ENCODE measurements at places on chromosomes 3 and 15.

- no peak for DNase-seq
These were observed 314 bp upstream of the TMED3 start for GRCh38 chr15:79310612-79310984.

GRCh38 chr3:17089314-17089700 is 204.6 kb downstream of the PLCL2 start:
- DNase-seq, result no peak

DNA sequence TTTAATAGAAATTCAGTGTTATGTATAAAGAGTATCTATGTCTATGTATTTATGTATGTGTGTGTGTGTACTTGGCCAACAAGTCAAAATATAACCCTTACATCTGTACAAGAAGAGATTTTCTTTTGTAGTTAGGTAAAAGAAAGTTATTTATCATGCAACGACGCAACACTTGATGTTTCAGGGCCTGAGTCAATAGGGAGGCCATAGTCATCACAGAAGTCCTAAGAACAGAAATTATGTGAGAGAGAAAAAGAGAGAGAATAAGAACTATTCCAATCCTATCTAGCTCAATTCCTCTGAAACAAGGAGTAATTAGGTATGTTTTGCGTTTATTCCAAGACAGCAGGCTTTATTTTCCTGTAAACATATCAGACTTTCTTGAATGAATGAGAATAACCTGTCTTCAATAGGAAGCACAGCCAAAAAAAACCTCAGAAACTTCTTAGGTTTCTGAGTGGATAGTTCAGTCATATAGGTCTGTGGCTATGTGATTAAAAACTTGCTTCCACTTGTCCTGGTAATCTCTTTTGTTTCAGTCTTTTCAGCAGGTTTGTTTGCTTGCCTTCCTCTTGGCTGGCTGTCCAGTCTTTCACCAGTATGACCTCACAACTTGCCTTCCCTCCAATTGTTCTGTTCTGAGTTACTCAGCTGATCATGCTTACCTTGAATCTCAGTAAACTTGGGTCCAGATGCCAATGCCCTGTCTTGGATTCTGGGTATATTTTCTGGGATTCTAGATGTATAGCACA is 382.4 kb upstream of the GBE1 start:
- no peak for DNase-seq

GRCh38 chr15:83899670-83900069 is 245.7 kb downstream of the ADAMTSL3 start:
- DNase-seq, result no peak

DNA sequence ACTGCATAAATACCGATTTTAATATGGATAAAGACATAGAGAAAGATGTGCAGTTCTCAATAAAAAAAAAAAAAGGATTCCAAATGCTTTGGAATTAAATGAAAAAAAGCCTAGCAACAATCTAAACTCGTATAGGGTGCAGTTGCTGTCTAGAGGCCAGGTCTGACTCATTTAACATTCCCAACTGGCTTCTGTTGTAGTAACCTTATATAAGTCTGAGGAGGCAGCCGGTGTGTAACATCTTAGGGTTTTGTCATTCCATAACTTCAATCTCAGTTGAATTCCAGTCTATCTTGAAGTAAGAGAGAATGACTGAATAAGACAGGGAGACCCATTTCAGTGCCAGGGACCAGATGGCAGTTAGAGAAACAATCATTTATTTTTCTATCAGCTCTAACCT is 6.5 kb downstream of the PDCD10 start:
- DNase-seq, result no peak

- DNase-seq, result no peak
These were observed 17.9 kb downstream of the FRMD5 start for GRCh38 chr15:44177139-44177538.

- no peak for DNase-seq
These were observed 199.4 kb upstream of the CADM2 start for GRCh38 chr3:84759361-84759760.

GRCh38 chr15:73004462-73004861 is 47.8 kb upstream of the NEO1 start:
- no peak for DNase-seq

DNA sequence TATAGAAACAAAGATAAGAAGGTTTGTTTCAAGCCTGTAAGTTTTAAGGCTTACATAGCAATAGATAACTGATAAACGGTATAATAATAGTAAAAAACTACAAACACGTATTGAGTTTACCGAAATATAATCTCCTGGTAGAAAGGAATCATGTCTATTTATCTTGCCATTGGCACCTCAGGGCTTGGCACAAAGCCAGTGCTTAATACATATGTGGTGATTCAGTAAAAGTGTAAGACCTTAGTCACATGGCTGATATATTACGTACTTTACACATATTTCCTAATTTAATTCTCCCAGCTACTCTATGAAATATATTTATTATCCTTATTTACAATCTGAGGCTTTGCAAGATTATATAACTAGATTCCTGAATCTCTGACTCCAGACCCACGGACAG is 32.0 kb upstream of the SLCO3A1 start:
- no peak for DNase-seq

DNA sequence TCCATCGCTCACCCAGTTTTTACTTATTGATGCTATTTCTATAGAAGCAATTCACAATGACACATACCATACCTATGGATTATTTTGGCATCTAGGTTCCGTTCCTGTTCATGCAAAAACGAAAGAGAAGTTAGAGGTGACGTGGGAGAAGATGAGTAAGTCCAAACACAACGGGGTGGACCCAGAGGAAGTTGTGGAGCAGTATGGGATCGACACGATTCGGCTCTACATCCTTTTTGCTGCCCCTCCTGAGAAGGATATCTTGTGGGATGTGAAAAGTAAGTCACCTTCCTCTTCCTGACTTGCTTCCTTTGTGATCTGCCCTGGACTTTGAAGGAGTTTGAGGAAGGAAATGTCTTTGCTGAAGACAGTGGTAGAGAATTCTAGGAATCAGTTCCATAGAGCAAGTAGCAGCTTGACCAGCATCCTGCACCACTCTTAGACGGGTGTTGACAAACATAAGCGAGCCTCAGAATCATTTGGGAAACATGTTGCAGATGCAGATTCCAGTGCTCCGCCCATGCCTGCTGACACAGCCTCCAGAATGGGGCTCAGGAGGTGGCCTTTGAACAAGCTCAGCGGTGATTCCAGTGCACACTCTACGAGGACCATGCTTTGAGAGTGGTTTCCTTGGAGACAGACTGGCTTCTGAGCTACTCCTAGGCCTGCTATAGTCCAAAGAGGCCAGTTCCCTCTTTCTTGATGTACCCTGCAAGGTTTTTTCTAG is 78.4 kb upstream of the LIMD1 start:
- DNase-seq, result no peak

DNA sequence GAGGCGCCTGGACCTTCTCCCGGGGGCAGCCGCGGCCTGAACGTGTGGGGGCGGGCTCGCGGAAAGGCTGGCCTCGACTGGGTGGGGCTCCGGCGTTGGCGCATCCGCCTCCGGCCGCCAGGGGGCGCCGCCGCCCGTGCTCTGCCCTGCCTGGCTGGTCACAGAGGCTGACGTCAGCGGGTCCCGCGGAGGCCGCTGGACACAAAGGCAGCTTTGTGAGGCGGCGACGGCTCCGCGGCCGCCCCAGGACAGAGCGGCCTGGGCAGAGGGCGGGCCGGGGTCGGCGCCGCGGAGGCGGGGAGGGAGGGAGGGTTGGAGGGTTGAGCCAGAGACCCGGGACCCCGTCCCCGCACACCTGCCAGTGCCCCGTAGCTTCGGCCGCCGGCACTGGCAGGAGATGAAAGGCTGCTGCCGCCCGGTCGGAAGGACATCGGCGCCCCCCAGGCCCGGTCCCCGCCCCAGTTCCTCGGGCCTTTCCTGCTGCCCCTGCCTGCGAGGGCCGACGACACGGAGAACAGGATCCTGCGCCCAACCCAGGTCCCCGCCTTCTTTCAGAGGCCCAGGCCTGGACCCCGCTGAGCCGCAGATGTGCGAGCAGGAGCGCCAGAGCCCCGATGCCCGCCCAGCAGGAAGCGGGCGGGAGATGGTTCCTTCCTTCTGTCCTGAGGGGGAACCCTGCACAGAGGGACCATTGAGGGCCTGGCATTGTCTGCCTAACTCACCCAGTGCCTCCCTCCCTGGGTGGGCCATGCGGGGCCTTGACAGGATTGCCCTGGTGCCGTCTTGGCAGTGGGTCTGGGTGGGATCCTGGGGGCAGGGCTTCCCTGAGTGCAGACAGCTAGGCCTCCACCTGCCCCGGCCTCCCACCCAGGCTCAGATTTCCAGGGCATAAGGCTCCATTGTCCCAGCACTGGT is 8.7 kb upstream of the SEMA3B start:
- no peak for DNase-seq

- no peak for DNase-seq
These were observed 24.8 kb downstream of the SERP1 start for GRCh38 chr3:150521463-150521862.

DNA sequence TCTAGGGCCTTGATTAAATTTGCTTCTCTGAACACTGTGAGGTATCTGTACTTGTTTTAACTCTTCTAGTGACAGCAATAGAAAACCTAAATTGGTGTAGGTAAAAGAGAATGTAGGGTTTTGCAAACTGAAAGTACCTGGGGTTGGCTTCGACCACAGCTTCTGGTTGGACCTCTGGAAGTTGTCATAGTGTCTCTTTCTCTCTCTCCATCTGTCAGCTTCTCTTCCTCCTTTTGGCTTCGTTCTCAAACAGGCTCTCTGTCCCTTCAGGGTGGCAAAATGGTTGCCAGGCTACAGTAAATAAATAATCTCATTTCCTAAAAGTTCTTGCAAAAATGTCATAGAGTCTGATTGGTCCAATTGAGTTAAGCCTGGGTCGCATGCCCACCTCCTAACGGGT is 149.3 kb upstream of the CTDSPL start:
- no peak for DNase-seq

GRCh38 chr3:176969066-176969465 is 228.2 kb downstream of the TBL1XR1 start:
- no peak for DNase-seq

GRCh38 chr3:12194669-12195161 is 36.0 kb upstream of the TIMP4 start:
- DNase-seq, result no peak

GRCh38 chr3:65412588-65412987 is 626.1 kb downstream of the MAGI1 start:
- no peak for DNase-seq

- DNase-seq, result no peak
These were observed 36.1 kb downstream of the USP3 start for GRCh38 chr15:63540449-63540848.

- DNase-seq, result peak; percentile 45
These were observed 602.6 kb downstream of the PYDC2 start for GRCh38 chr3:192063570-192063969.

DNA sequence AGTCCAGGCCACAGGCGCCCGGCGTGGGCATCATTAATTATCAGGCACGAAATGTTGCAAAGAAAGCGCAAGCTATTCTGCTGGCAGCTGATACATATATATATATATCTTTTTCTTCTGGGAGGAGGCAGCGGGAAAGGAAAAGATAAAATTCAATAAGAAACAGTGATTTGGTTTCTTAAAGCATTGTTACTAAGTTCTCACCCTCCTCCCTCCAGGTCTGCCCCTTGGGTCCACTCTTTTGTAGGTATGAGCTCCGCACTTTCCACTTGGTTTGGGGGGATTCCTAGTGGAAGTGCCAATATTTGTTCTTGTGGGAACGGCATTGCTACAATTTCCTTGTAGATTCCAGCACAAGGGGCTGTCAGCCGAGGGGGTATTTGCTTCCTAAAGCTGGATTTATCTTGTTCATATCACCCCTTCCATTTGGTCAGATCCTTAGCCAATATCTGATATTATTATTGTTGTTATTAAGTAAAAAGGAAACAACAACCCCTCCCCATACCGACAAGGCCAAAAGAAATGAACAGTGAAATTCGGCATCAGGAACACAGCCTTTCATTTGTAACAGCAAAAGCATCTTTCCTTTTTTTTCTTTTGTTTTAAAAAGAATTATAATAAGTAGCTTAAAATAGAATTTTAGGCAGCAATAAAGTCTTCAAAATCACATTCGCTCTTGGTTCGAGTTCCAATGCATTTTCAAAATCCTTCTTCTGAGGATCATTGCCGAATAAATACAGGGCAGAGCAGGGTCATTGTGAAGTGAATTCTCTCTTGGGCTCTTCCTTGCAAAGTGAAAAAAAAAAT is 15.6 kb downstream of the ZIC1 start:
- no peak for DNase-seq

- DNase-seq, result no peak
These were observed 406.1 kb upstream of the ALCAM start for GRCh38 chr3:104960579-104960978.

- no peak for DNase-seq
These were observed 14.3 kb downstream of the SIAH2 start for GRCh38 chr3:150748684-150749047.

GRCh38 chr3:52123106-52123725 is 31.0 kb downstream of the POC1A start:
- no peak for DNase-seq

GRCh38 chr15:48501208-48501607 is 144.3 kb downstream of the FBN1 start:
- DNase-seq, result peak; percentile 15

DNA sequence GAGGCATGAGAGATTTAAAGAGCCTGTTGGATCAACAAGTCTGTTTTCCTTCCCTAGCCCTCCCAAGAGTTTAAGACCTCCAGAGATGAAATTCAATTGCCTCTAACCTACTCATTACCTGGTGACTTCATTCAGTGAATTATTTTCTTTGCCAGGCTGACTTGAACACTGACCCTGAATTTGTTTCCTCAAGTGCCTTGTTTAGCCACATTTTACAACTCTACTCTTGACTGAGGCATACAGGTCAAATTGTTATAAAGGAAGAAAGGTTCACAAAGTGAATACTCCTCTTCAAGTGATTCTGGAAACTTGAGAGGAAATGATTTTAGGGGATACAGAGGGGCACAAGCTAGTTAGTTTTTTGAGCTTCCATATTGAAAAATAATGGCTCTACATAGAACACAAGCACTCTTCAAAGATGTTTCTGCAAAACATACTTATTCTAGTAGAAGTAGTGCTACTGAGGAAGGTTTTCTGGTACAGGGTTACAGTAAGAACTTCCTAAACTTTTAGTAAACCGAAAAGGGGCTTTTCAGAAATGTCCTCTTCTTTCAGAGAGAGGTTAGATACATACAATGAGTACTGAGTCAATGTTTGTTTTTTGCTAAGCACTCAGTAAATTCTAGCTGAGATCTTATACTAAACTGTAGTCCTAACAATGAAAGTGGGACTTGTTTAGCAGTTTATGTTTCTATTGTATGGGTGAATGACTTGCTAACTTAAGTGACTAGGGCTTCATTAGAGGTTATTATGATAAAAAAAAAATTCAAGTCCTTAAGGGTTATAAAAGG is 137.4 kb upstream of the SATB1 start:
- DNase-seq, result no peak

DNA sequence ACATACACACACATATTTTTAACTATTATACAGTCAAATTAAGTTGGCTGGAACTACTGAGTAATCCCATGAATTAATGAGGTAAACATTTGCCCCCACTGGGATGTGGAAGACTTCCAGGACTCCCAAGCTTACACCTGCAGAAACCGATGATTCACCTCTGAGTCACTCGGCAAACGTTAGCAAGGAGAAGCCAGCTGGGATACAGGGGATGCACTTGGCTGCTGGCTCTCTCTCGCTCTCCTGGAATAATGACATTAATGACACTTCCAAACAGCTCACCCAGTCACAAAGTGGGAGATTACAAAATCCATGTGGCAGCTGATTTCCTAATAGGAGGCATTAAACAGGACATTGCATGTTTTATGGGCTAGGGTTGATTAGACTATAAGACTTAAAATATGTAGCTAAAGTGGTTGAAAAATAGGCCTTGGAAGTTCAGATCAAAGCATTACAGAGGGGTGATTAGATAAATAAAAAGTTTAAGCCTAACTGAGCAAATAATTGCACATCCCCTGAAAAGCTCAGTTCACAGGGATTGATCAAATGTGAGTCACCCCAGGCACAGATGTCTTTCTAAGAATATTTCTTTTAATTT is 500.9 kb downstream of the SOX2 start:
- DNase-seq, result no peak

GRCh38 chr3:66692766-66693150 is 191.9 kb upstream of the LRIG1 start:
- no peak for DNase-seq

Data from GM12878 (cell line).